ENCODE measurements at places on chromosomes 3 and 15.

- DNase-seq, result no peak
Observed at GRCh38 chr15:88887068-88887580, 8.2 kb downstream of the HAPLN3 start.

DNA sequence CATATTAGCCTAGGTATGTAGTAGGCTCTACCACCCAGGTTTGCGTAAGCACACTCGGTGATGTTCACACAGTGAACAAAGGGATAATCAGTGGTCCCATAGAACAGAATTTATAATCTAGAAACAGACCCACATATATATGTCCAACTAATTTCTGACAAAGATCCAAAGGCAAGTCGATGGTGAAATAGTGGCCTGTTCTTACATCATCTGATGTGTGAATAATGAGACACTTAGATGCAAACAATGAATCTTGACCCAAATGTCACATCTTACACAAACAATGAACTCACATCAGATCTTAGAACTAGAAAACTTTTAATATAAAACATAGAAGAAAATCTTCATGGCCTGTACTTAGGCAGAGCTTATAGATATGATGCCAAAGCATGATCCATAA lies 17.6 kb upstream of the TM2D3 start:
- DNase-seq, result no peak

GRCh38 chr15:39672666-39673065 lies 91.8 kb downstream of the THBS1 start:
- no peak for DNase-seq

GRCh38 chr15:25504307-25504706 lies 65.5 kb upstream of the UBE3A start:
- no peak for DNase-seq

DNA sequence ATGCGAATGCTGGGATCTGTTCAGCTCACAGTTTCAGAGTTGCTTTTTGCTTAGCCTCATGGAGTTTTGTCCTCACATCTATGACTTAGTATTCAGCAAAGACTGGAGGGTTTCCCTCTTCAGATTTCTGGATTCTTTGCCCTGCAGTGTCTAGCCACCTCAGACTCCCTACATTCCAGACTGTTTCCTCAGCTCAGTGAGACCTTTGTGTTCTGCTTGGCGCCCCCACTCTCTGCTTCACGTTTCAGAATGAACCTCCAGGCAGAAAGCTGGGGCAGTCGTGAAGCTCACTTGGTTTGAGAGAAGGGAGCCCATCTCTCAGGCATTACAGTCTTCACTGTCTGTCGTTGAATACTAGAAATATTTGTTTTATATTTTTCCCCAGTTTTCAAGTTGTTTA lies 118.1 kb downstream of the CACNA1D start:
- DNase-seq, result no peak

- no peak for DNase-seq
Observed at GRCh38 chr3:66991459-66991858, 6.6 kb upstream of the KBTBD8 start.

- DNase-seq, result no peak
Observed at GRCh38 chr3:39106851-39107387, 508 bp downstream of the GORASP1 start.

- DNase-seq, result no peak
Observed at GRCh38 chr15:51533672-51534398, 88.7 kb downstream of the DMXL2 start.

GRCh38 chr3:114508208-114508607 lies 214.4 kb downstream of the TIGIT start:
- no peak for DNase-seq

DNA sequence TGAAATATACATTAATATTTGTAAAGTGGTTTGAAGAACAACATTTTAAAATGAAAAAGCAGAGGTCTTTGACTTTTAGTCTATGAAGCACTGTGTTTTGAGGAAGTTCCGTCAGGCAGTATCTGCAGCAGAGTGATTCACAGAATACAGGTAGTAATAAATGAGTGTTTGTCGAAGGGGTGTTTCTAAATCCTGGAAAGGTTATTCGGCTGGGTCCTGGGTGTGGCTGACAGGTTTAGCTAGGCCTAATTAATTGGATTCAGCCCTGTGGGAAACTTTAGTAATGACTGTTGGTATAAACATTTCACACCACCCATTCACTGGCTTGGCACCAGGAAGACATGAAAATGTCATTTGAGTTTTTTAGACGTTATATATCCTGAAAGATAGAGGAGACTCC lies 51.3 kb downstream of the TIPARP start:
- DNase-seq, result no peak

GRCh38 chr3:23435904-23436303 lies 232.8 kb downstream of the UBE2E2 start:
- DNase-seq, result no peak

- DNase-seq, result no peak
Observed at GRCh38 chr3:184117636-184118035, 17.5 kb upstream of the EIF2B5 start.

- DNase-seq, result no peak
Observed at GRCh38 chr3:127053026-127053425, 70.1 kb downstream of the PLXNA1 start.

DNA sequence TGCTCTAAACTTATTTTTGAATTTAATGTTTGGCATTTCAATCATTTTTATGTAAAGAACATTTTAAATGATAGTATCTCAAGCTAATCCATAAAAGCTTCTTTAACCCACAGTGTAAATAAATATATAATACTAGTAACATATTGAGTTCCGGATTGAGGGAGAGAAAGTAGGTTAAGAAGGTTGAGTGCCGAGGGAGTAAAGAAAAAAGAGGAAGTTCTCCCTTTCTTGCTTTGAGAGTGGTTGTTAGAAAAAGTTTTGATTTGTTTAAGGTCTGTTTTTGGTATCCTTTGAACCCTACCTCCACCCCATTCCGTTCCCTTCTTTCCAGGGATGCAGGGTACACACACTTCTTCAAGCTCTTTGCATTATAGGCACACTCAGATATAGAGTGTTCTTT lies 130.8 kb downstream of the VPS8 start:
- DNase-seq, result no peak

GRCh38 chr3:14397531-14397930 lies 4.9 kb upstream of the SLC6A6 start:
- no peak for DNase-seq

DNA sequence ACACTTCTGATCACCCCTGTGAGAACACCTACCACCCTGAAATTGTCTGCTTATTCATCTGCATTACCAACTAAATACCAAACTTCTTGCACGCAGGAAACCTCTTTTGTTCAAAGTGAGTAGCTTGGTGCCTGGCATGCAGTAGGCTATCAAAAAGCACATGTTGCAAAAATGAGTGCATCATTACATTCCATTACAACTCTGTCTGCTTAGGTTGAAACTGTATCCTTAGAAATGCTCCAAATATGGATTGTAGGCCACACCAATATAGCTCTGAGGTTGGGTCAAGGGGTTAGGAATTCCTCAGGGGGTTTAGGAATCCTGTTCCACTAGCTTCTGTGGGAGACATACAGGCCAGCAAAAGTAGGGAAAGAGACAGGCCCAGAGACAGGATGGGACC lies 107.2 kb downstream of the THRB start:
- no peak for DNase-seq
